ENCODE measurements at places on chromosomes 11 and 22.
A peak's percentile ranks its signal among the peaks of the same experiment; 100 is the strongest.

- peak; percentile 77 for DNase-seq
Measured at GRCh38 chr11:986270-986951, 50.1 kb downstream of the MUC6 start.

DNA sequence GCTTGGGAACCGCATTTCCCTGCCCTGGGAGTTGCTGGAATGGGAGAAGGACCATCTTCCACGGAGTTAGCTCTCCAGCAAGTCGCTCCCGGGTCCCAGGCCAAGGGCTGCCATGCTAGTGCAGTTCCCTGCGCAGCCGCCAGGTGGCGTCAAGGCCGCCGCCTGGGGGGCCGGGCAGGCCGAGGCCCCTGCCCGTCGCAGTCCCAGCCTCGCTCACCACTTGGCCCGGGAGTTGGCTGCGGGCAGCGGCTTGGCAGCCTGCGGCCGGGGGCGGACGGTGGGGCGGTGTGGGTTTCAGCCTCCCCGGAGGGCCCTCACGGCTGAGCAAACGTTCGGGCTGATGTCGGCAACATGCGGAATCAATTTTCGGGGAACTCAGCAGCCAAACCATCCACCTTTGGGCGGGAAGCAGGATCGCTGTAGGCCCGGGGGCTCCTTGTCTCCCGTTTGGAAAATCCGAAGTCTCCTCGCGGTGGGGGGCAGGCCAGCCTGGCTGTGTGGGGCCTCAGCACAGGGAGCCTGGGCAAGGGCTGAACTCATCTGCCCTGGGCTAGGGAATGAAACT lies 415.1 kb downstream of the SOX6 start:
- no peak for DNase-seq

DNA sequence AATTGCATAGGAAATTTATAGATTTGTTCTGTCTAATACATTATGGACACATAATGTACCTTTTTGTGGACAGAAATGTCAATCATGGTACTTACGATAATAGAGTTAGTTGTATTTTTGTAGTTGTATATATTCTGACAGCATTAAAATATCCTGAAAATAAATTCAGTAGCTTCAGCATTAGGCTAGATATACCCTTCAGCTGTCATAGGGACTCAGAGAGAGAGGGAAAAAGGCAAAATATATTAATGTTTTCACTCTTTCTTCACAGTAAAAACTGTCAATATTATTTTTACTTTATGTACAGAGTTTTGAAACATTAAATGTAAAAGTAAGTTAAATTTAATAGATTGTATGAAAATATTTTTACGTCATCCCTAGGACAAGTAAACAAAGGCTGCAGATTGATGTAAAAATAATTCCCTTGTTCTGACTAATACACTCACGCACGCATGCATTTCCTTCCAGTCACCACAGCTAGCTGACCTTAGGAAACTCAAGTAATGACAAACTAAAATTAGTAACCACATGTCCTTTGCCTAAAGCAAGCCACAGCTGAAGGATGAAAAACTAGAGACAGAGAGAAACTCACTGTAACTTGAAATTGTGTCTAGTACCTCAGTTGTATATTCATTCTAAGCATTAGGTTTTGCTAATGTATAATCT lies 104.7 kb upstream of the CARD18 start:
- no peak for DNase-seq

GRCh38 chr11:59560702-59561473 lies 49.5 kb downstream of the OR4D9 start:
- DNase-seq, result peak; percentile 82

DNA sequence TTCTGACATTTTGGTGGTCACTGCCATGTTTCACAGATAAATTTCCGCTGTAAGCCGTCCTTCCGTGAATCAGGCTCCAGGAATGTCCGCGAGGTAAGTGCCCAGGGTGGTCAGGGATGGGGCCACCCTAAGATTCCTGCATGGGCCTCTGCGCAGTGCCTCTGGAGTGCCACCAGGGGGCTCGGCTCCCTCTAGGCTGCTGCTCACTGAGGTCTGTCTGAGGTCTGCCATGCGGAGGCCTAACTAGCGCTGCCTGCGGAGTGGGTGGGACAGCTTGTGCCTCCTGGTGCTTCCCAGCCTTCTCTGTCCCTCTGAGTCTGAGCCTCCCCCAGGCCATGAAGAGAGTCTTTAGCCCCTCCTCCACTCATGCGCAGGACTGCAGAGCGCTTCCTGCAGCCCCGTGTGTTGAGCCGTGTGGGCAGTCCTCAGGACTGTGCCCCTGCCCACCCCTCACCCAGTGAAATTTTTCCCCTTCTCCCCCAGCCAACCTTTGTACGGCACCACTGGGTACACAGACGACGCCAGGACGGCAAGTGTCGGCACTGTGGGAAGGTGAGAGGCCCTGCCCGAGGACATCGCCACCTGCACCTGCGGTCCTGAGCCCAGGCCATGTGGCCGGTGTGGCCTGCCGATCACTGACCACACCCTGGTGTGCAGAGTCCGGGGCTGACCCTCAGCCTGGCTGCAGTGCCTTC lies 11.9 kb upstream of the MDK start:
- no peak for DNase-seq

- no peak for DNase-seq
Measured at GRCh38 chr11:61918251-61918937, 1.0 kb upstream of the RAB3IL1 start.

- no peak for DNase-seq
Measured at GRCh38 chr11:57309106-57310059, 15.4 kb downstream of the TNKS1BP1 start.

- DNase-seq, result no peak
Measured at GRCh38 chr11:115112754-115113153, 391.5 kb downstream of the CADM1 start.

DNA sequence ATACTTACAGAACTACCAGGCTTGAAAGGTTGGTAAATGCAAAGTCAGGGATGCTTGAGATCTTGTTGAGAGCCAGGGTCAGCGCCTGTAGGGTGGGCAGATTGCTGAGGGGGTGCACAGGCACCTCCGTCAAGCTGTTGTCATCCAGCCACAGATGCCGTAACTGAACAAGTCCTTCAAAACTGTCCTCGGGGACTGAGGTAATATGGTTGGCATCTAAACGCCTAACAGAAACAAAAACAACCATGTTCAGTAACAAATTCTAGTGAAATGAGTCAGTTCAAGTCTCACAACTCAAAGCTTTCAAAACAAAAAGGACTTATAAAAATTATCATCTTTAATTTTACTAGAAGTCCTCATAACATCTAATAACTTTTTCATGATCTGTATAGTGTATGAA lies 22.2 kb upstream of the CCDC34 start:
- no peak for DNase-seq

DNA sequence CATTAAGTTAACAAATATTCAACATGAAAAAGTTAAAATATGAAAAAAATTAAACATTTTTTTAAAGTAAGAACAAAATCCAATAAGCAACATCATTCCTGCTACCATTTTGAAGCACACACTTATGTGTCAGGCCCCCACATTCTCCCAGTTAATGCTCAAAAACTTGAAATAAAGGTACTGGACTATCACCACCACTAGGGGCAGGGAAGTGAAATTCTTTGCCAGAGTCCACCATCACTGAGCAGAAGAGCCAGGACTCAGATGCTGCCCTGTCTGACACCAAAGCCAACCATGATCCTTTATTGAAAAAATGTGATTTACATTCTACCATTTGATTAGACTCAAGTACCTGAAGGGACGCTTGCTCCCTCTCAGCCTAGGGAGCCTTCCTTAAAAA lies 39.1 kb downstream of the PITPNB start:
- peak; percentile 32 for DNase-seq

DNA sequence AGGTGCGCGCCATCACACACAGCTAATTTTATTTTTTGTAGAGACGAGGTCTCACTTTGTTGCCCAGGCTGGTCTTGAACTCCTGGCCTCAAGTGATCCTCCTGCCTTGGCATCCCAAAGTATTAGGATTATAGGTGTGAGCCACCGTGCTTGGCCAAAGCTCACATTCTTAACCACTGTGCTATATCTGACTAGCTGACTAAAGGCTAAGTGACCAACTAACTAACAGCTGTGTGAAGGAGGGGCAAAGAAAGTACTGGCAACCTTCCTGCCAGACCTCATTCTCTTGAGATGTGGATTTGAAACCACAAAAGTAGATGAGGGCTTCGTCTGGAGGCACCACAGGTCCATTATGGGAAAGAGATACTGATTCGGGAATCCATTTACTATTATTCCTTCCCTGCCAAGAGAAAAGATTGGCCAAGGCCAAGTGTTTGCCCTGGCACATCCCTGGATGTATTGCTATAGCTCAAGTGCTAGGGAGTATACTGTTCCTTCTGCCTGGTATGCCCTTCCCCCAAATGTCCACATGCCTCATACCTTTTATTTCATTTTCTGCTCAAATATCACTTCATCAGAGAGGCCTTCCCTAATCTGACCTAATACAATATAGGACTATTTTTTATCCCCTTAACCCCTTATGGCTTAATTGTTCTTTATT lies 52.7 kb upstream of the RRM1 start:
- no peak for DNase-seq

- DNase-seq, result peak; percentile 33
Measured at GRCh38 chr22:42966497-42966896, 48.5 kb downstream of the PACSIN2 start.

- DNase-seq, result no peak
Measured at GRCh38 chr11:79390923-79391322, 49.9 kb downstream of the TENM4 start.

DNA sequence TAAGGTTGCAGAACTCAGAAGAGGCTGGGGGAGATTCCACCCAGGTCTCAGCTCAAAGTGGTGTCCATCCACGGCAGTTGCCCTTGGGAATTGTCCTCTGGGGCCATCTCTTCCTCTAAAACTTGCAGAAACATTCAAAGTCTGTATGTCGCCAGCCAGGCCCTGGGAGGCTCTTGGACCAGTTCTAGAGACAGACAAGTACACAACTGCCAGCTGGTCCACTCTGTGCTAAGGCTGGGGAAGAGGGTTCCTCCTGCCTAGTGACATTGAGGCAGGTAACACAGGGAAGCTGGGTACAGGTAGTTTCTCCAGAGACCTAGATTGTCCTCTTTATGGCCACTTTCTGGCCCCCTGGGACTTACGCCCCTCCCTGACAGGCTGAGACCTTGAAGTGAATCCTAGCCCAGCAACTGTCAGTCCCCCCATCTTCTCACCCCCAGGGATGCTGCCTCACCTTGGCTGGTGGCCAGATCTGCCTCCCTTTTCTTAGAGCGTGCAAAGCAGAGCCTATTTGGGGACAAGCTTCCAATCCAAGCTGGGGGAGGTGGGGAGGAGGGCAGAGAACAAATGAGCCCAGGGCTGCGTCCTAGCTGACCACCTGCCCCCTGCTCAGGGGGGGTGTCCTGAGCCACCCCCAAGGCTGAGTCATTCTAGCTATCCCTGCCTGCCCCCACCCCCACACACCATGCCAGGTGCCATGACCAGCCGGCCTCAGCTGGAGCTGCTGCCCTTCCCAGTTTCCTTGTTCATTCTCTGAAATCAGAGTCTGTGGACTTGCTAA lies 8.4 kb downstream of the FAM83F start:
- DNase-seq, result no peak

- no peak for DNase-seq
Measured at GRCh38 chr11:131925829-131926228, 555.4 kb downstream of the NTM start.

GRCh38 chr11:17268902-17269301 lies 7.6 kb upstream of the NUCB2 start:
- DNase-seq, result no peak

DNA sequence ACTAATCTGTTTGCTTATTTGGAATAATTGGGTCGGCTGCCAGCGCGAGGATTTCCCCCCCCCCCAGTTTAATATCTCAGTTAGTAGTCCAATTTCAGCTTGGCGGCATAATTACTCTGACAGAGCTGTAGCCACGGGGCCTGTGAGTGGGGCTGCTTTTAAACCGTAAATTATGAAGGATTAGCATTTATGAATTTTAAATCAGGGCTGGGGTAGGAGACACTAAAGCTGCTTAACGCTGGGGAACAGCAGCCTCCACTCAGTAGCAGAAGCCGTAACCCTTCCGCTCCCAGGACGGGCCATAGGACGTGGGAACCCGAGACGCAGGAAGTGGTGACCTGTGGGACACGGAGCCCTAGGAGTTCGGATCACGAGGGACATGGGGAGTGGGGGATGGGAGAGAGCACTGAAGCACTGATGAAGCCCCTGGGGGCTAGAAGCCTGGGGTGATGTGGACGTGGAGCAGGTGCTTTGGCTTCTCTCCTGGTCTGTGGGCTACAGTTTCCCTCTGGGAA lies 66.2 kb upstream of the LMO1 start:
- no peak for DNase-seq

- DNase-seq, result no peak
Measured at GRCh38 chr22:38080850-38081635, 2.9 kb downstream of the SLC16A8 start.

All from cerebellar cortex (tissue), 1 donor.